Stimulated activated CD8-positive, alpha-beta memory T cell treated with anti-CD3 and anti-CD28 coated beads, Interleukin-4, amount 100 ng/mL, for 1 hour (primary cell): ENCODE measurements at places on chromosomes 7 and 10.

DNA sequence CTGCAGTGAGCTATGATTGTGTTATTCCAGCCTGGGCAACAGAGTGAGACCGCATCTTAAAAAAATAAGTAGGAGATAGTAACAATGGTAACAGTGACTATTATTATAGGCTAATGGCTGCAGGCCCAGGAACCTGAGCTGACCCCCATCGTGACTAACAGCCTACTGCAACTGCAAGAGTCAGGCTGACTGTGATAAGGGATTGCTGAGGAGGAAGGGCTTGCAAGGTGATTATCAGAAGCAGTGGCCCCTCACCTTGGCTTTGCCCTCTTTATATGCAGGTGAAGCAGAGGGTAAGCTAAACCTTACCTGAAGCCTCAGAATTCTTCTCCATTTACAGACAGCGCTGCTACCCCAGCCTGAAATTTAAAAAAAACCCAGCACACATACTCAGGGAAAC lies 83.9 kb upstream of the SDK1 start:
- no peak for DNase-seq

- no peak for DNase-seq
Measured at GRCh38 chr10:60565492-60565891, 175.8 kb upstream of the ANK3 start.

DNA sequence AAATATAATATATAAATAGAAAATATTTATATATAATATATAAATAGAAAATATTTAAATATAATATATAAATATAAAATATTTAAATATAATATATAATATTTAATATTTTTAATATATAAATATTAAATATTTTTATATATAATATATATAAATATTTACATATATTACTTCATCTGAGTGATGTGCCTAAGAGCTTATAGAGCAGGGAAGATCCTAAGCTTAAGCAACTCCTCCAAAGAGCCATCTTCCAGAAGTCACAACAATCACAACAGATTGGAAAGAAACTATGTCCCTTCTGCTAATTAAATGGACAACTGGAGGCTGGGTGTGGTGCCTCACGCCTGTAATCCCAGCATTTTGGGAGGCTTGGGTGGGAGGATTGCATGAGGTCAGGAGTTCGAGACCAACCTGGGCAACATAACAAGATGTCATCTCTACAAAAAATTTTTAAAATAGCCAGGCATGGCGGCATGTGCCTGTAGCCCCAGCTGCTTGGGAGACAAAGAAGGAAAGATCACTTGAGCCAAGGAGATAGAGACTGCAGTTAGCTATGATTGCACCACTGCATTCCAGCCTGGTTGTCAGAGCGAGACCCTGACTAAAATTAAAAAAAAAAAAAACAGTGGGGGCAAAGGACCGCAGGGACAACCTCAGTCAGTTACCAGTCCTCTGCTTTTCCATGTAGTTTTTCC lies 198.7 kb downstream of the SKIDA1 start:
- no peak for DNase-seq

GRCh38 chr10:43264344-43264964 lies 2.4 kb downstream of the RASGEF1A start:
- DNase-seq: no peak

DNA sequence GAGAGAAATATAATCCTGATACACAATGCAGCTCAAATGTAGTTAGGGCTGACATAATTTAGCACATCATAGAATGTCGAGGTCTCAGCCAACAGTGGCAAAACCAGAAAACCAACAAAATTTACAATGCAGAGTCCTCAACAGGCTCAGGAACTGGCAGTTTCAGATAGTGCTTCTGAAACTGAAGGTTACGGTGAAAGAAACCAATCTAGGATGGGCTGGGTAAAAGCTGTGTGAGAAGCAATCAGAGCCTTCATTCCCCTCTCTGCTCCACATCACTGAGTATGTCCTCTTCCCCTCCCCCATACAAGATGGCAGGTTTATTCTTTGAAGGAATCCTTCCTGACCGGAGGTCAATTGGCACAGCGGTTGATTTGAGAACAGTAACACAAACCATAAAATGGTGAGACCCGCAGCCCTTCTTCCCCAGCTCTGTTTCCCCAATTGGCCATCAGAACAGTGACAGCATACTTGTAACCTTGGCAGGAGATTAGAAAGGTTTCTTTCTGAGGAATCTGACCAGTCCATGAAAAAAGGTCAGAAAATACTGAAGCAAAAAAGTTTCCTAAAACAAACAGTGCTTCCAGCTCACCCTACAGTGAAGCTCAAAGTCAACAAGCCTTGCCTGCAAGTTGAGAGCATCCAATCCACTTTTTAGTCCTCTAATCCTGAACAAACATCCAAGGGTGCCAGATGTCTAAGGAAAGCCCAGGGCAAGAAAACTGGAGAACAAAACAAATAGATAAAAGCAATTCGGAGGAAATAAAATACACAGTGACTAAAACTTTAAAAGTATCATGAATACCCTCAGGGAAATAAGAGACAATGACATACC lies 53.9 kb upstream of the IL6 start:
- no peak for DNase-seq

DNA sequence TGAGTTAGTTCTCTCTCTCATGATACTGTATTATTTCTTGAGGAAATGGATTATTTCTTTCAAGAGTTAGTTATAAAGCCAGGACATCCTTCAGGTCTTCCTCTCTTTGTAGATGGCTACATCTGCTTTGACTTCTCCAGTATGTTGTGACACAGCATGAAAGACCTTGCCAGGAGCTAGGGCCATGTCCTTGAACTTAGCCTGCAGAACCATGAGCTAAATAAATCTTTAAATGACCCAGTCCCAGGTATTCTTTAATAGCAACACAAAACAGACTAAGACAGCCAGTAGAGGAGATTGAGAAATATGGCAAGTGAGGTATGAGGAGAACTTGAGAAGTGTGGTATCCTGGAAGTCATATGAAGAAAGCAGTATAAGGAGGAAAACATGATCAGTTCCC lies 214.9 kb upstream of the PPP1R3A start:
- no peak for DNase-seq

DNA sequence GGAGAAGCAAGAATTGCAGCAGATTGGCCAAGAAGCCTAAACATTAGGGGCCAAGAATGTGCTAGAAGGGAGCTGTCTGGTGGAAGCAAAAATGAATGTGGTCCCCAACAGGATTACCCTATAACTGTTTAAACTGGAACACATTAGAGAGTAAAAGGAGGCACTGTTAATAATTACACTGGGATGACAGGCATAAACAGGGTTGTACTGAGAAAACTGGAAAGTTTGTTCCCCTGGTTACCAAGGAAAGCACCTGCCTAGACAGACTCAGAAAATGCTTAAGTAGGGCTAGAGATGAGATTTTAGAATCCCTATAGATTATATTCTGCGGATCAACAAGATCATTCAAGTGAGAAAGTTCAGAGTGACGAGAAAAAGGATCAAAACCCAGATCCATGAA lies 100.8 kb downstream of the CTTNBP2 start:
- no peak for DNase-seq
